Naive thymus-derived CD8-positive, alpha-beta T cell (primary cell): ENCODE measurements at places on chromosomes 13 and 19.

GRCh38 chr19:10555610-10555973, 10.2 kb downstream of the KRI1 start:
- DNase-seq: no peak

- no peak for DNase-seq
These were observed 89.2 kb downstream of the CACNA1A start for GRCh38 chr19:13417054-13417453.

DNA sequence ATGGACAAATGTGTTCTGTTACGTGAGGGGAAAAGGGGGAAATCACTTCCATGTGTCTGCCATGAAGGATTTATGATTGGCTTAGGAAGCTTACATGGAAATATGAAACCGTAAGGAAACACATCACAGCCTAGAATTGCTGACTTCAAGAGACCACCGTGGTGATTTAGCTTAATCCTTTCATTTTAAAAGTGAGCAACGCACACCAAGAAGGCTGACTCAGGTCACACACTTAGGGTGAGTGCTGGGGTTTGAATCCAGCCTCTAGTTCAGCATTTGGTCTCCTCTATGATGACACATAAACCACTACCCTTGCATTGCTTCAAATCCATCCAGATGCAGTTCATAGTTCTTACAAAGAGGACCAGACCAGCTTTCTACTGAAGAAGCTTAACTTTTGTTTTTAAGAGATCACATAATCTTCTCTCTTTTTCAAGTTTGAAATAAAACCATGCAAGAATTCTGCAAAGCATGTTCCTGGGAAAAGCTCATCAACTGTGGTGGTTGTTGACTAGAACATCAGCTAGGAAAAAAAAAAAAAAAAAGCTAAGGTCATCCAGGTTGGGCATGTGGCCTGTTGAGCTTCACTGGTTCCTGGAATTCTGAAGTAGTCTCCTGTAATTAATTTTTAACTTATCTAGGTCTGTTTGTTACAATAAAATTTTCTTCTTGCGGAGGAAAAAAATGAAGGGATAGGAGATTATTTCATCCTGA, 60.2 kb upstream of the KL start:
- DNase-seq: no peak

DNA sequence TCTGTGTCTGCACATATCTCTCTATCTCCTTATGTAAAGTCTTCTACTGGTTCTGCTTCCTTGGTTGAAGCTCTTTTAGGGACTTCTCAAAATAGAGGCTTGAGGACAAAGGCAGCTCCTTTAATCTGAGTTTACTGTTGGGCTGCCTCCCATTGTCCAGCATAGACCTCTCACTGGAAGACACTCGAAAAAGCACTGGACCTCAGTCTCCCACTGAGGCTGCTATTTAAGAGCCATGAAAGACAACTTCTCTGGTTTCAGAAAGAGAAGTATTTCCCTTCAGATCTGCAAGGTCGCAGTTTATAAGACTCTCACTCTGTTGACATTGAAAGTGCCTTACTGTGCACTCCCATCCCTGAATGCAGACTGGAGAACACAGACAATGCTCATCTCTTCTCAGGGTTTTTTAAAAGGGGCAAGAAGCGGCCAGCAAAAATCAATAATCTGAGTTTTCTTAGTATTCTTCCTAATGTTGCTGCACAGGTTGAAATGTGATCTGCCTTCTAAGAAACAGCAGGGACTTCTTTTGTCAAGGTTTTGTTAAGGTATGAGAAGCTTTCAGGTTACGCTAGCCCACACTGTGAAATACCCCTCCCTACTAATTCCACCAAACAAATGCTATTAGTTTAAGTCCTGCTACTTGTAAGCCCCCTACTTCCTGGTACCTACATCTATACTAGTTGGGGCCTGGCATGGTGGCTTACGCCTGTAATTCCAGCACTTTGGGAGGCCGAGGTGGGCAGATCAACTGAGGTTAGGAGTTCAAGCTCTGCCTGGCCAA, 450.0 kb upstream of the SLC10A2 start:
- no peak for DNase-seq
